ENCODE measurements at places on chromosomes 11 and 22.
A peak's percentile ranks its signal among the peaks of the same experiment; 100 is the strongest.

GRCh38 chr11:75307058-75307457 is 44.4 kb downstream of the ARRB1 start:
- no peak for DNase-seq

DNA sequence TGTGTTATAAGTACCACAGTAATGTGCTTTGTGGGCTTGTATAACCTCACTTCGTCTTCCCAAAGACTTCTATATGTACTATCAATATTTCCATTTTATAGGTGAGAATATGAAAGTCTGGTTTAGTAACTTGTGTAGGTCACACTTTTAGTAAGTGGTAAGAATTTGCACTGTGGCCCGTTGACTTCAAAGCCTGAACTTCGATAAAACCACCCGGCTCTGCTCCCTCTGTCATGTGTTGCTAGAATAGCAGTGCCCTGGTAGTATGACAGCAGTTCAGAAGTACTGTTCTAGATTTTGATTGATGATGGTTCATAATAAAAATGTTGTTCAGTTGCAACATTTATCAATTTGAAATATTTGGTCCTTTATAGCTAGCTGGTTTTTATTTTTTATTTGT is 110.2 kb upstream of the SORL1-AS1 start:
- peak; percentile 39 for DNase-seq

DNA sequence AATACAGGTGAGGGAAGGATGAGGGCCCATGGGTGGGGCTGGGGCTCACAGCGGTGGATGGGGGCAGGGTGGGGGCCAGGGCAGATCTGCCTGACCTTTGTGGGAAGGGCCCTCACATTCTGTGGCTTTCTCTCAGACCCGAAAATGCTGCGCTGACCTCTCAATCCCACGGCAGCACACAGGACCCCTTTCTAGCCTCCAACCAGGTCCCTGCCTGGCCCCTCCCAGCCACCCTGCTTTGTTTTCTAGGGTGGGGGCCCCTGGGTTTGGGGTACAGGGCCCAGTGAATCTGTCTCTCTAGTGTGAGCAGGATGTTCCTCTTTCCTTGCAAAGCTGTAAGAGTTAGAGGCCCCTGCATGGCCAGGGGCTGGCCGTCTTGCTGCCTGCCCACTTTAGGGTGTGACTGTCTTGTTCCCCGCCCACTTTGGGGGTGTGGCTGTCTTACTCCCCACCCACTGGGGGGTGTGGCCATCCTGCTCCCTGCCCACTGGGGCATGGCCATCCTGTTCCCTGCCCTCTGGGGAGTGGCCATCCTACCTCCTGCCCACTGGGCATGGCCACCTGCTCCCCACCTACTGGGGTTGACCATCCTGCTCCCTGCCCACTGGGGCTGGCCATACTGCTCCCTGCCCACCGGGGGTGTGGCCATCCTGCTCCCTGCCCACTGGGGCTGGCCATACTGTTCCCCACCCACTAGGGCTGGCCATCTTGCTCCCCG is 11.5 kb downstream of the PARVG start:
- no peak for DNase-seq

DNA sequence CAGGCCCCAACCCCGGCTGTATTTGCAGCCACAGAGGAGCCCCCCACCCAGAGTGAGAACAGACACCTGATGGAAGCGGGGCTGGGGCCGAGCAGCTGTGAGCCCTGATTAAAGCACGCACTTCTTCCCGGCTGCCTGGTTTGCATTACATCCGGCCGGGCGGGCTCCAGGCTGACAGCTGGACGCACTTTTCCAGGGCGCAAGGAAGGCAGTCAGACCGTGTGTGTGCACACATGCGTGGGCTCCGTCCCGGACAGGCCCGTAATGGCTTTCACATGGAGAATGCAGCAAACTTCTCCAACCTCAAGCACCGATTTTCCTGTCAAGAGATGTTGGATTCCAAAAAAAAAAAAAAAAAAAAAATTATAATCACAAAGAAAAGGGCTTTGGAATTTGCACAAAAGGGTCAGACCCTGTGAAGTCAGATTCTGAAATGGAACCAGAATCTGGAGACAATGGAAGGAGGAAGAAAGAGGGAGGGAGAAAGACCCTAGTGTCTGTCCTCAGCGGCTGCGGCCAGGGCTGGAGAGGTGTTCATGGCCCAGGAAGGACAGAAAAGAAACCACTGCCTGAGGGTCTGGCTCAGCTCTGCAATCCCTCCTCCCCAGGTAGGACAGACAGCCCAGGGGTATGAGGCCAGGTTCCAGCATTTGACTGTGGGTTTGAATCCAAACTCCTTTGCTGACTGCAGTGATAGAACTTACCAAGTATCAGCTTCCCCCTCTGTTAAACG is 365.5 kb downstream of the MN1 start:
- DNase-seq, result no peak

GRCh38 chr11:32006799-32007388 is 84.0 kb upstream of the RCN1 start:
- DNase-seq, result no peak

DNA sequence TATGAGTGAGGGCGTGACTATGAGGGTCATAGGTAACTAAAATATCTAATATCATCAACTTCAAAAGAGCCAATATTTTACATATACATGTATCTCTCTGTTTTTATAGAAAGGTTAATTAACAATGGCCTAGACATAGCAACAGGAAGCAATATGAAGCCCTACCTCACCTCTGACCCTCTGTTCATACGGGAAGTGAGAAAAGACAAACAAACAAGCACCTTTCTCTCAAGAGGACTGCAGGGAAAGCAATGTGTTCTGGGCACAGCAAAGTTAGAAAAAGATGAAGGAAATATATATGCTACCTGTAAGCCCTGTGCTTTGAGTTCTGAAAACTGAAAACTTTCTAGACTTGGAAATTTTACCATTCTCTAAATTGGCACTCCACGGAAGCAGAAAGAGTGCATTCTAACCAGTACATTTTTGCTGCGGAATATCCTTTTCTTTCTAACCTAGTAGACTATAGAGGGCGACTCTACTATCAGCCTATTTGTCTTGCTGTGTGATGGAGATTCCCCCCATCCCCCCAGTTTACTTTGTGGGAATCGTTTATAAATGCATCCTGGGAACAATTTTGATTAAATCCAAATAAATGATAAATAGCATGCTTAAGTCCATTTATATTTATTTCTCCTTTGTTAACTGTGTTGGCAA is 830.4 kb upstream of the FAT3 start:
- no peak for DNase-seq

DNA sequence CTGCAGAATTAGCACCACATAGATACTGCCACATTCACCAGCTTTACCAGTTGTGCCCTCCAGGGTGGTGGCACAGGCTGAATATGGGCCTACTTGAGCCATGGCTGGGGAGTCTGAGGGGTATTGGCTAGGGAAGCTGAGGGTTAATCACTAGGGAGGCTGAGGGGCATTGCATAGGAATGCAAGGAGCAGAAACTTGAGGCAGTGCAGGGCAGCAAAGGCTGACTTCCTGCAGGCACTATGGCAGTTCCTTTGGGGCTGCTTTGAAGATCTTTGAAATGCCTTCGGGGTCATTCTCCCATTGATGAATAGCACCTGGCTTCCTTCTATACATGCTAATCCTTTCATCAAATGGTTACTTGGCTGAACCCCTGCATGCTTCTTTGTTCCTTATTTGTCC is 171.5 kb downstream of the RCN1 start:
- DNase-seq, result no peak

GRCh38 chr11:122749005-122749687 is 89.2 kb upstream of the CRTAM start:
- no peak for DNase-seq

DNA sequence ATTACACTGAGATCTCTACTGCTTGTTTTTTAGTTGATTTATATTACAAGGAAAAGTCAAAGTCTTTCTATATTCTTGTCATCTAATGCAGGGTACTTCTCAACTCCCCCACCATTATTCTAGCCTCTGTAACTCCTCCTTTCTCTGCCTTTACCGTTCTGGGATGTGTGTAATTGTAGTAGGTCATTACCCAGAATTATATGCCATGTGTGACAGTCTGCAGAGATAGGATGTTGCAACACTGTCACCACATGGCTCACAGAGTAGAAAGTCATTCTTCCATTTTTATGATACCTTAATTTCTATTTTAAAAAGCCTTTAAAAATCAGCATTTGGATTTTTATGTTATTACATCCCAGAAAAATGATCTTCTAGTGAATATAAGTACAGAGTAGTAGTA is 32.7 kb downstream of the ZNF143 start:
- no peak for DNase-seq

- DNase-seq, result no peak
Measured at GRCh38 chr11:46999217-46999616, 62.7 kb downstream of the CSTPP1 start.

- DNase-seq, result no peak
Measured at GRCh38 chr11:18785411-18785810, 6.2 kb downstream of the PTPN5 start.

DNA sequence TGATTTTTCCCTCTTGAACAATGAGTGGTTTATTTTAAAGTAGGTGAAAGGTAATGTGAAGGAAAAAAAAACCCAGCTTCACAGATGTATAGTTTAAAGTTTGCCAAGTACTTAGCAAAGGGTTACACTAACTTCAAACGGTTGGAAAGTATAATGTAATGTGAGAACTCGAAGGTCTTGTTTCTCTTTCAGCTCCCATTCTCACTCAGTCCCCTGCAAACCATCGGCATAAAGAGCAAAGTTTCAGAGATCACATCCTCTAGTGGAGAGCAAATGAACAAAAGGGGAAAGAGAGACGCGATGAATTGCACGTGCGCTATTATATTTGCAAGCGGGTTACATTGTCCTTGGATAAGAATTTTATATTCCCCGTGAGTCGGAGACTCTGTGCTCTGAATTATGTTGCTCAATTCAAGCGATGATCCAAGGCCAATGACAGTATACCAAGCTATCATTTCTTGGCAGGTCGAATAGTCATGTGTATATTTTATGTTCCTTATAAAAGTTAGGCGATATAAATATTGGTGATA is 37.6 kb upstream of the BIRC3 start:
- DNase-seq, result no peak

DNA sequence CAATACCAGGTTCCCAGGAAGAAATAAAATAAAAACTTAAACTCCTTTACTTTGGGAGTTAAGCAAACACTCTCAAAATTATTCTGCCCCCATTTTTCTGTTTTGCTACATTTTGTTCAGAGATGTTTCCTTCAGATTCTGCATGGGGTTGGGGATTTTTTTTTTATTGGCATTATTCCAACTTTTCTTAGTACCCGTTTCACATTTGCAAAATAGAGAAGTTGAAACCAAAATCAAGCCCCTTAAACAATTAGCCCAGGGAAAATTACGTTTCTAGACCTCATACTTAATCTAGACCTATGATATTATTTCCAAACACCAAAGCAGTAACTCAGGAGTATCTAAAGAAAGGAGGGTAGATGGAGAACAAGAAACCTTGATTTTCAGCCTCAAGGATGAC is 20.6 kb upstream of the MS4A7 start:
- DNase-seq, result no peak

GRCh38 chr22:23233084-23233531 is 52.8 kb downstream of the BCR start:
- DNase-seq, result no peak

GRCh38 chr11:134505125-134505524 is 93.1 kb upstream of the B3GAT1 start:
- no peak for DNase-seq

DNA sequence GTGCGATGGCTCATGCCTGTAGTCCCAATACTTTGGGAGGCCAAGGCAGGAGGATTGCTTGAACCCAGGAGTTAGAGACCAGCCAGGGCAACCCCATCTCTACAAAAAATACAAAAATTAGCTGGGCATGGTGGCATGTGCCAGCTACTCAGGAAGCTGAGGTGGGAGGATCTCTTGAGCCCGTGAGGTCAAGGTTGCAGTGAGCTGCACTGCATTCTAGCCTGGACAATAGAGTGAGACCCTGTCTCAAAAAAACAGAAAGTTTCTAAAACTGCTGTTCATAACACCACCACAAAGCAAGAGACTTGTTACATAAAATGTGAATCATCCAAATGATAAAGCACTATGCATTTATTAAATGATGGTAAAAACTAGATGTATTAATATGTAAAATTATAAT is 40.2 kb upstream of the CCDC34 start:
- DNase-seq, result no peak

DNA sequence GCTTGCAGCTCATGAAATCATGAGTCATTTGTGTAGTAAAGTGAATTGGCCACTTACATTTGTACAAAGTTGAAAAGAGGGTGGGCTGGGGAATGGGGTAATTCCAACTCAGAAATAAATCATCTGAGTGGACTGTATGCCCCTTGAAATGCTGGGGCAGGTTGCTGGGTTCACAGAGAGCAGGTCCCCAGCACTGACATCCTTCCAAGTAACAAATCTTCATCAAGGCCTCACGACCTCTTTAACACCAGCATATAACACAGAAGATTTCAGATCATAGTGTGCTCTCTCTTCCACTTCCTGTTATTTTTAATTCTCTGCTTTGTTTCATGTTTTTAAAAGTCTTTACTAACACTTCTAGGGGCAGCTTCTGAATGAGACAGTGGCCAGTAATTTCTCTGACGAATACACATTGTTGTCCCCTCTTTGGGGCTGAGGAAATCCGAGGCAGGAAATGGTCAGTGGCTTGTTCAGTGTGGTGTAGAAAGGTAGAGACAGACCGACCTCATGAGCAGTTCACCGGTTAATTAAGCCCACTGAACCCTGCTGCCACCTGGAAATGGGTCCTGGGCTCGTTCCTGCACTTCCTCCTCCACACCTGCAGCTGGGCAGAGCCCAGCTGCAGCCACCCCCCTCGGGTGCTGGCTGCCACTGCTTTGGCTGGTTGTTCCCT is 127.7 kb downstream of the MAML2 start:
- no peak for DNase-seq

DNA sequence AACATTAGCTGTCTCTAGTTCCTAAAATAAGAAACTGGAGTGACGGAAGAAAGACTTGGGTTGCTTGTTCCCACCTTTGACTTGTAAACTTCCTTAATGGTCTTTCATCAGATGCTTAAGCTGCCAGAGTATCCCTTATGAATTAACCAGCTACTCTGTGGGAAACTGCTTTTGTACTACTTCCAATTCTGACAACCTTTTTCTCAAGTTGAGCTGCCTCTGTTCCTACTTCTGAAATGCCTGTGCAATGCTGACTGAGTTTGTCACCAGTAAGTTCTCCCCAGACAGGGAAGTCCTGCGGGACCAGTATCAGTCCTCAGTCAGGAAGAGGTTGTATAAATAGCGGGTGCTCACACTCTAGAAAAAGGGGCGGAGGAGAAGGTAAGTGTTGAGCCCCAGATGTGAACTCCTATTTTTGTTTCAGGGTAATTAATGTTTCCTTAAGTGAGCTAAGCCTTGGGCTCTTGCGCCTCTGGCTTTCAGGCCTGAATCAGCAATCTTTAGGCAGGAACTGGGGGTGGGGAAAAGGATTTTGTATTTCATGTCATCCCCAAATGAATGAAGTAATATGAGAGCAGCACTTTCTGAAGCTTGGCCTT is 67.2 kb downstream of the CECR2 start:
- no peak for DNase-seq

Measured in stimulated activated CD8-positive, alpha-beta memory T cell treated with anti-CD3 and anti-CD28 coated beads, Interleukin-7, amount 100 ng/mL, for 48 hours (primary cell).